NCI-H1417 (cell line): ENCODE measurements at places on chromosomes 12 and 14.

DNA sequence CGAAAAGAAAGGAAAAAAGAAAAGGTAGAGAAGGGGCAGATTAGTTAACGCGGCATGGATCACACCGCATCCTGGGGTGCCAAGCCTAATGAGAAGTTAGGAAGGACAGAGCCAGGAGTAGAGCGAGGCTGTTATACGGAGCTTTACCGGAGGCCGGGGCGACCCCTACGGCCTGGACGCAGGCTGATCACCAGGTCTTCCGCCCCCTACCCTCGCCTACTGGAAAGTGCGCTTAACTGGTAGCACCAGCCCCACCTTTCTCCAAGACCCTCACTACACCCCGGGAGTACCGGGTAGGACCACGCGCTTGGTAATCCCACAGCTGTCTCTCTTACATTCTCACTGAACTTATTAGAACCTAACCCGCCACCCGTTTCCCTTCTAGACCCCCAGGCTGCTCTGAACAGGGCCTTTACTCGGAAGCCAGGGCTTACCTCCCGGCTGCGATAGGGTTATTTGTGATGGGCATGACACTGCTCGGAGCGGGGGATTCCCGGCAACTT is 33.8 kb downstream of the WBP11 start:
- DNase-seq = no peak

DNA sequence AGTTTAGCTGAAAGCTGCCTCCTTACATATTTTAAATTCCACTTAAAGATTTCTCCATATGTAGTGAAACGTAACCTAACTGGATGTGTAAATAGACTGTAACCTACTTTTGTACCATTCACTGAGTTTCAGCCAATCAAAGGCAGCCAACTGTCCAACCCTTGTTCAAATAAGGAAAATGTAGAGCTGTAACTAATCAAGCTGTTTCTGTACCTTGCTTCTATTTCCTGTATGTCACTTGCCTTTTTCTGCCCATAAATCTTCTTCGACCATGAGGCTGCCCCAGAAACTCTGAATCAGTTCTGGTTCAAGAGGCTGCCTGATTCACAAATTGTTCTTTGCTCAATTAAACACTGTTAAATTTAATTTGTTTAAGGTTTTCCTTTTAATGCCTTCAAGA is 6.3 kb downstream of the SLC7A8 start:
- no peak for DNase-seq

GRCh38 chr12:6195665-6196535 is 4.3 kb upstream of the CD9 start:
- peak; percentile 79 for DNase-seq

DNA sequence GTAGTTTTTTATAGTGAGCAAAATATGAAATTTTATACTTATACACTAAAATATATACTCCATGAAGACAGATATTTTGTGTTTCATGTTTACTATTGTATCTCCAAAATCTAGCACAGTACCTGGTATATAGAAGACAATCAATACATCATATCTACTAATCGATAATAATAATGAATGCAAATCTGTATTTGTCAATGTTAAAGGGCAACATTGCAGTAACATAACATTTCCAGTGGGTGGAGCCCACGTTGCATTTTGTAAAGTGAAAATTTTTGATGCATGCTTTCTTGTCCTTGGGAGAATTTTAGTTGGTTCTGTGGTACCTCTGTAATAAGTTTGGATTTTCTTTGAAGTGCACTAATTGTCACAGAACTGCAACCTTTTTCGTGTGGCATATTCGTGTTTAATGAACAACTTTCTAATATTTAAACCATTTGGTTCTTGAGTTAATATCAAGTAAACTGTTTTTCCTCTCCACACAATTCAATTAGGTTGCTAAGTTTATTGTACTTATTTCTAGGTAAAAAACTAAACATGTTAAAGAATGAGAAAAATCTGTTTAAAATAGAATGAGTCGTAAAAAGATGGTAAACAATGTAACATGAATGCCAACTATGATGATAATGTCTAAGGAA is 47.4 kb downstream of the AVPR1A start:
- peak; percentile 71 for DNase-seq

GRCh38 chr14:29857551-29857950 is 70.1 kb downstream of the PRKD1 start:
- no peak for DNase-seq

DNA sequence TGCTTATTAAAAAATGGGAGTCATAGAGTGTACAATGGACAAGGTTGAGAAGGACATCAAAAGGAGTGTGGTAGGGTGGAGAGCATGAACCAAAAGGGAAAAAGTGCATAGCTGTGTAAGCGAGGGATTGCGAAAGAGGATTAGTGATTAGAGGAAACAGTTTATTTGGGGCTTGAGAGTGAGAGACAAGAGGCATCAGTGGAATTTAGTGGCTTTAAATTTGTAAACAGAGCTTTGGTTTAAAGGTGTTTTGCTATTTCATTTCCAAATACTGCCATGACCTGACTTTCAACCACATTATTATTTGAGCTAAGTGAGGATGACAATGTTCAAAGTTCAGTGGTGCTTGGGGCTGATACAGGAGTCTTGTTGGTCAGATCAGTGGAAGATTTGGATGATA is 53.4 kb downstream of the SLC16A7 start:
- DNase-seq = no peak

DNA sequence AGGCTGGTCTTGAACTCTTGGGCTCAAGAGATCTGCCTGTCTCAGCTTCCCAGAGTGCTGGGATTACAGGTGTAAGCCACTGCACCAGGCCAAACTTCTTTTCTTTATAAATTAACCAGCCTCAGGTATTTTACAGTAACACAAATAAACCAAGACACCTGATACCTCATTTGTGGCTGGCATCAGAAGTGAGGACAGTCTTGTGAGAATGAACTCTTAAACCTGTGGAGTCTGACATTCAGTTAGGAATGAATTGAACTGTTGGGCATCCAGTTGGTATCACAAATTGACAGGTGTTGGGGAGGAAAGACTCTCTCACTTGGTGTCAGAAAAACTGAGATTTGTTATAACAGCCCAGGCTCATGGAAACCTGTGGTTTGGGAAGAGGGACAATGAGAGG is 120.5 kb downstream of the DENND5B start:
- no peak for DNase-seq

DNA sequence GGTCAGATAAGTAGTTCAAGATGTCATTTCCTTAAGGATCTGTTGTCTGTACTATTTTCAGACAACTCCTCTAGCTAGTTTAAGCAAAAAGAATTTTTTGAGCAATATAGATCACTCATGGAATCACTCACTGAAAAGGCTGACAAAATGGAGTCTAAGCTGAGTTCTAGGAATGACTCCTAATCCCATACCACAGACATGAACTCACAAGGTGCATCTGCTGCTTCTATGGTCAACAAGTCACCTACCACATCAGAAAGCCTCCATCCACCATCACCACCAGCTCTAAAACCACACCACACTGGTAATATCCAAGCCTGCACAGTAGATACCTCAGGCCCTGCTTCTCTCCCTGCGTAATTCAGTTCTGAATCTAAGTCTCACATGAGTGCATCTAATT is 33.0 kb downstream of the PWP1 start:
- DNase-seq = no peak

DNA sequence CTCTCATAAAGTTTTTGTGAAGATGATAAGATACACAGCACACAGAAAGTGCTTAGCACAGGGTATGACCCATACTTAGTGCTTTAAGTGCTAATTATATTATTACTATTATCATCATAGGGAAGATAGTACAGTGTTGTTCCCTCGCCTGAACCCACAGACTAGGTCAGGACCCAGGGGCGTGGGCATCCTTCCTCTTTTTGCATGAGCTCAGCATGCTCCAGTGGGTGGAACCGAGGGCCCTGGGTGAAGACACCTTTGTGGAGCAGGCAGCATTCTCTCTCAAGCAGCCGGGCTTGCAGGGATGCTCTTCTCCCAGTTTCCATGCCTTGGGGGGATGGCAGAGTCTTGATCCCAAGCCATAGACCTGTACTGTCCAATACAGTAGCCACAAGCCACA is 34.8 kb downstream of the CRACR2A start:
- DNase-seq = no peak

- no peak for DNase-seq
Measured at GRCh38 chr12:46664761-46665287, 161.0 kb downstream of the SLC38A4 start.

DNA sequence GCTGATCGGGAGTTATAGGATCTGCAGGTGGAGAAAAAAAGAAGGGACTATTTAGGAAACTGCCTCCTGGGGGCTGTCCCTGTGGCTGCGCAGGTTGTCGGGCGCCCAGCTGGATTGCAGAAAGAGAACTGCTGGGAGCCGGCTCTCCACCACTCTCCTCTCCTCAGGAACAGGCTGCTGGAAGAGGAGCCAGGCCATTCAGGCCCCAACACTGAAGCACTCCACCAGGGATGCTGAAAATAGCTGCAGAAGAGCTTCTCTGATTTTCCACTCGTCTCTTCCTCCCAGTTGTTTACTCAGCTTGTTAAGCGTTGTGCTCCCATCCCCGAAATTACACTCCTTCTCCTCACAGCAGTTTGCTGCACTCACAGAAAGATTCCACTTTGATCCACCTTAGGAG is 347.3 kb downstream of the GLT1D1 start:
- peak; percentile 55 for DNase-seq

DNA sequence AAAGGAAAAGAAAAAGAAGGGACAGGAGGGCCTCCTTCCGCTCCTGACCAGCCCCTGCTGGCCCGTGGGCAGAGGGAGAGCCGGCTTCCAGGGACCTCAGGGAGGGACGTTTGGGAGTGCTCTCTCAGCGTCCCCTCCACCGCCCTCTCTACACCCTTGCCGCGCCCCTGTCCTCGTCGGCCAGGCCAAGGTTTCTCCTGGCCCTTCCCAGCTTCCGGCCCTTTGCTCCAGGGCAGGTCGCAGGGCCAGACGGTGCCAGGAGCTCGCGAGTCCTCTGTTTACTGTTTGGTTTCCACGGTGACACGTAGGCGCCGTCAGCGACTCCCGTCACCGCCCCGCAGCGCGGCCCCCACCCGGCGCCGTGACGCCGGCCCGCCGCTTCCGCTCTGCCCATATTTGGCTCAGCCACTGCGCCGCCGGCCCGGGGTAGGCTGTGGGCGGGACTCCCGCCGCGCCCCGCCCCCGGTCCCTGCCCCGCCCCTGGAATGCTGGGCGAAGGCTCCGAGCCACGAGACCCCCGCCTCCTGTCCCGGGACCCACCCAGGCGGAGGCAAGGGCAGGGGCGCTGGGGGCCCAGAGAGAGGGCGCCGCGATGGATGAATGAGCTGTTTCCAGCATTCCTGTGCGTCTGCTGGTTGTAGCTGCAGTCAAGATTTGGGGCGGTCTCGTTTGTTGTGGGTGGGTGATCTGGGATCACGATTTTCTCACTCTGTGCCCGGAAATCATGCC is 15.5 kb downstream of the FOS start:
- peak; percentile 97 for DNase-seq

GRCh38 chr12:110638796-110639195 is 24.9 kb downstream of the TCTN1 start:
- no peak for DNase-seq

- DNase-seq = peak; percentile 73
Measured at GRCh38 chr12:2306012-2306411, 253.2 kb downstream of the CACNA1C start.

GRCh38 chr12:22677781-22678574 is 53.0 kb downstream of the ETNK1 start:
- DNase-seq = no peak

DNA sequence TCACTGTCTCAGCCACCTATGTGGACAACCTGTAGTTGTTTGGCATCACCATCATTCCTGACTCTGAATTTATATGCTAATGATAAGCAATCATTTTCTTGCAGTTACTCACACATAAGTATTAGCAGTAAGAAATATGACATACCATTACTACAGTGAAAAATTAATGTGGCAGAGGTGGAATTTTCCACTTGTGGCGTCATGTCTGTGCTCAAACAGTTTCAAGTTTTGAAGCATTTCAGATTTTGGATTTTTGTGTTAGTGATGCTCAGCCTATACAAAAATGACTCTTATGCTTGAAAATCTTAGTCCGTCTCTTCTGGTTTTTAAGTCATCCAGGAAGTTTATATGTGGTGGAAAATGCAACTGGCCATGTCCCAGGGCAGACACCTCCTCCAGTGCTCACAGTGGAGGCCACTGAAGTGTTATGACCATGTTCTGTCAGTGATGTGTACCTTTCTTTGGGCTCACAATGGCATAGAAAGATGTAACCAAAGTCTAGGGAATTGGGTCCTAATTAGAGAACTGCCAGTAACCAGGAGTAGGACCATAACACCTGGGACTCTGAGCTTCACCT is 220.6 kb downstream of the SYT1 start:
- no peak for DNase-seq

- DNase-seq = no peak
Measured at GRCh38 chr14:23323838-23324454, 2.7 kb downstream of the PABPN1 start.

DNA sequence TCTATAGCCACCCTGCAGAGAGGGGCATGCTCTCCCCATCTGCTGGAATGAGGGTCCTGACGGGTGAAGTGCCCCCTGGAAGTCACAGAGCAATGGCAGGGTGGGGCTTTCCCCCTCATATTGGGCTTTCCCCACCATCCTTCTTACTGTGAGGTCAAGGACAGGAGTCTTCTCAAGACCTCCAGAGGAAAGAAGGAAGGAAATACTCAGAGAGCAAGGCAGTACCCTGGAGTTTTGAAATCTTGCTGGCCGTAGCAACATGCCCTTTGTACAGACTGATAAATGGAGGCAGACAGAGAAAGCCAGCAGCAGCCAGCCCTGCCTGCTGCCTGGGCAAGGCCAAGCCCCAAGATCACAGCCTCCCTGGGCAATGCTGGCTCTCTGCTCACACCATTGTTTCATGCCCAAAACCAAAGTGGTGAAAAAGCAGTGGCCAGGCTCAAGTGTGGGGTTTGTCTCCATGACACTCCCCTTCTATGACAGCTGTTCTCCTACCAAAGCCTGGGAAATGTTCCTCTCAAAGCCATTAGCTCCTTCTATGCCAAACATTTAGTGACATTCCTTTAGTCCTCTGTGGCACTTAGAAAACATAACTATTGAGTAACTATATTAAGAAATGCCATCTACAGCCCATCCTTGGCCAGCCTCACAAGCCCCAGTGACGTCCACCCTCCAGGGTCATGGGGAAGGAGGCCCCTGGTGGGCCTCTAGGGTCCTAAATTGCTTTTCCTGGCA is 13.2 kb upstream of the ITPK1 start:
- no peak for DNase-seq

DNA sequence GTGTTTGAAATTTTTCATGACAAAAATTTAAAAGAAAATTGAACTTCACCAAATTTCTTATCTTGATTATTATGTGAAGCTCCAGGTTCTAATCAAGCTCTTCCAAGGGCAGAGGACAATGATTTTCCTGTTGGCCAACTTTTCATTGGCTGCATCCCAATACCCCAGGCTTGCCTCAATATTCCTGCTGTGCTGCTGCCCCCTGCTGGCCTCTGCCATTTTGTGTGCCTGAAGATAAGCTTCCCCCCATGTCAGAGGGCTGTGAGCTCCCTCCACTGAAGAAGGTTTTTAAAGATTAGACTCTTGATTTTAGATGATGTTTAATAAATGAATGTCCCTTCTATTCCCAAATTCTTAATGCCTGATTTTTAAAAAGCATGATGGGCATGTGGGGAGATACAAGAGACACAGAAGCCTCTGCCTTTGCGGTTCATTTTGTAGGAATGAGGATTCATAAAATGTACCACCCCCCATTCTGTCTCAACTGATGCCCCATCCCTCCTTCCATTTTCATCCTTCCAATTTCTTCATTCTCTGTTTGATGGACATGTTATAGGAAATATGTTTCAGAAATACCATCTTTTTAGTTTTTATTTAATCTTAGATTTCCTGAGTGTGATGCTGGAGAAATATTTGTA is 76.7 kb upstream of the RGS6 start:
- DNase-seq = peak; percentile 62

- no peak for DNase-seq
Measured at GRCh38 chr14:104844306-104845032, 20.6 kb upstream of the CEP170B start.

- no peak for DNase-seq
Measured at GRCh38 chr14:54440476-54440872, 700 bp downstream of the CNIH1 start.
